ENCODE measurements at places on chromosomes 3 and 15.

GRCh38 chr15:64163659-64164362 is 989 bp upstream of the PPIB start:
- DNase-seq: no peak

DNA sequence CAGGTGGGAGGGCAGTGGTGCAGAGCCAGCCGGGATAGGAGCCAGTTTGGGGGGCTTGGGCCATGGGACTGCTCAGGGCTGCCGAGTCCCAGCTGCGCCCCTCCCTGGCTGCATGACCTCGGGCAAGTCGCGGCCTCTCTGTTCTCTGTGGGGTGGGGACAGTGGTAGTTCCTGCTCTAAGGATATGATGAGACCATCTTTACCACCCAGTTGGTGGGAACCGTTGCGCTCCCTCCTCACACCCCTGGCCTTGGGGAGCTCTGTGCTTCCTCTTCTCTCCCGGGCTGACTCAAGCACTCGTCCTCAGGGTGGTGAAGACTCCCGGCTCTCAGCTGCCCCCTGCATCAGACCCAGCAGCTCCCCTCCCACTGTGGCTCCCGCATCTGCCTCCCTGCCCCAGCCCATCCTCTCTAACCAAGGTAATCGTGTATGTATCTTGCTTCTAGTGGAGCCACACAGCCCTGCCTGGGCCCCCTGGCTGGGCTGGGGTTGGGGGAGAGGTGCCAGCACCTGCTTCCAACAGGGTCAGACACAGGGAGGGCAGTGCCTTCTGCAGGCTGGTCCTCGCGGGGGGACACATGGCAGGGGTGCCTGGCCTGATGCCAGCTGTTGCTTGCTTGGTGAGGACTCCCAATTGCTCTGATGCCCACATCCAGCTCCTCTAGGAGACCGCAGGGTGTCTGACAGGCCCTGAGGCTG is 15.1 kb upstream of the STAB1 start:
- DNase-seq: no peak

GRCh38 chr15:41048397-41048796 is 67.7 kb downstream of the INO80 start:
- no peak for DNase-seq

- no peak for DNase-seq
Observed at GRCh38 chr3:8020047-8020841, 481.4 kb upstream of the LMCD1 start.

- peak; percentile 30 for DNase-seq
Observed at GRCh38 chr3:187130346-187131066, 8.8 kb downstream of the RPL39L start.

DNA sequence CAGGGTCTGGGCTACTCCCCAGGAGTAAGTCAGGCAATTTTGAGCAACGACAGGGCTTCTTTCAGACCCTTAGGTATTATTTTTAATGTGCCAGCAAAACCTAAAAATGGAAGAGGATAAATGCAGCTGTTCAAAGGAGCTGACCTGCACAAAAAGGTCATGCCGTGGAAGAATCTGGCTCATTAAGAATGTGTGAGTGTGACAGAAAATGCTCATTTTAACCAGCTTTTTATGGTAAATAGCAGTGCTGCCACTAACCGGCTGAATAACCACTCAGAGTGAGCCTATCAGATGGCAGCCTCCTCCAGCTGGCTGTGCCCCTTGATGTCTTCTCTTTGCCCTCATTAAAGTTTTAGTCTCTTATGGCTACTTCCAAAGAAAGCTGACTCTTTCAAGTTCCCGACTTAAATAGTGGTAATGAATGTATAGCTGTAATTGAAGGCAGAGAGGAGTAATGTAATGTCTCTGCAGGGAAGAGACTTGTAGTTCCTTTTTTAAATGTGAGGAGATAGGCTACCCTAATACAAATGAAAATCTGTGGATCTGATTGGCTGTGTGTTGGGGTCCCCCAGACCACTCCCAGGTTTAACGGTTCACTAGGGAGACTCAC is 9.5 kb upstream of the FSTL1 start:
- DNase-seq: no peak

DNA sequence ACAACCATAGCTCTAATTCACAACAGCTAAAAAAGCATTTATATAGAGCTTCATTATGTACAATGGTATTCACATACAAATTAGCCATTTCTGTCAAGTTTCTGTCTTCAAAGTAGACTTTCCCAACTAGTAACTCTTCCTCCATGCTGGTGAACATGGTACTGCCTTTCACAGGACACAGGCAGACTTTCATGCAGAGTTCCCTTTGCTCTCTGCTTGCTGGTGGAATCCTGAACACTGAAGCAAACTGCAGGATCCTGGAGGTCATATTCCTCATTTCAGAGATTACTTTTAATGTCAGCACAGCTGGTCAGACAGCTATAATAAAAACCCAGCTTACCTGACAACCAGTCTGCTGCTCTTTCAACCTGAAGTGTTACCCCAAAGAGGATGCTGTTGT is 53.6 kb downstream of the TASOR start:
- DNase-seq: no peak

DNA sequence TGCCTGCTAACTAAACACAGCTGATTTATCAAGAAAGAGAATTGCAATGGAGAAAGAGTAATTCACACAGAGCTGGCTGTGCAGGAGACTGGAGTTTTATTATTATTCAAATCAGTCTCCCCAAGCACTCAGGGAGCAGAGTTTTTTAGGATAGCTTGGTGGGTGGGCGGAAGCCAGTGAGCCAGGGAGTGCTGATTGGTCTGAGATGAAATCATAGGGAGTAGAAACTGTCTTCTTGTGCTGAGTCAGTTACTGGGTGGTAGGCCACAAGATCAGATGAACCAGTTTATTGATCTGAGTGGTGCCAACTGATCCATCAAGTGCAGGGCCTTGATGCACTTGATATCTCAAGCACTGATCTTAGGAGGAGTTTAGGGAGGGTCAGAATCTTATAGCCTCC is 891.9 kb upstream of the CADM2 start:
- no peak for DNase-seq

- no peak for DNase-seq
Observed at GRCh38 chr15:80780416-80781221, 1.4 kb downstream of the CEMIP start.

- no peak for DNase-seq
Observed at GRCh38 chr3:13772885-13773745, 106.8 kb downstream of the WNT7A start.

All from activated gamma-delta T cell treated with anti-CD3 and anti-CD28 coated beads, Interleukin-2, amount 50 U/mL, for 16 hours (primary cell).